Transverse colon (tissue), 4 donors: ENCODE measurements at places on chromosomes 2 and 18. TPM values are rescaled to one million over a fixed set of nuclear protein-coding genes. Genes with fewer than 3 reads are reported as not detected.

The GPC1 gene
- total RNA-seq = 31.8 TPM

- no peak for DNase-seq
These were observed 215.5 kb upstream of the CYRIA start for GRCh38 chr2:16881122-16881521.

DNA sequence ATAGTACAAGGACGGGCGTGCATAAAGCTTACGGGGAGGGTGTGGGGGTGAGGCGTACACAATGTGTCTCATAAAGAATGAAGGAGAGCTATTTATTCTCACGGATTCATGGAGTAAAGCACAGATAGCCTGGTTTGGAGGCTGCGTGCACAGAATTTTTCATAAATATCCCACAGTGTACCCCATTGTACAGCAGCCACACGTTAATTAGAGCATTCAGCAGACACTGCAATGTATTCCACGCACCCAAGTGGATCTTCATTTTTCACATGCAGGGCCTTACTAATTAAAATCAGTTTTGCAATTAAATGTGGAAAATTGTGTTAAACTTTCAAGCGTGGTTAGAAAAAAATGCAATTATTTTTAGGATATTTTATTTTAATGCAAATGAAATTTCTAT is 227.7 kb upstream of the PXDN start:
- no peak for DNase-seq

DNA sequence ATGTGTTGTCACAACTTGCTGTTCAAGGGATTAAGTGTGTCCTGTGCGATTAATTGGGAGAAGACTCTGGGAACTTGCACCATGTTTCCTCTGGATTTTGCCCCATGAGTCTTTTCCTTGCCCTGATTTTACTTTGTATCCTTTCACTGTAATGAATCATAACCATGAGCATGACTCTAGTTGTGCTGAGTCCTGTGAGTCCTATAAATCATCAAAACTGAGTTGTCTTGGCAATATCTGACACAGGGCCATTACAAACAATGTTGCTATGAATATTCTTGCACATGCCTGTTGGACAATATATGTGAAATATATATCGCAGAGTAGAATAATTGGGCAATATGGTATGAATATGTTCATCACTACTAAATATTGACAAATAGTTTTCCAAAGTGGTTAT is 56.5 kb upstream of the COL5A2 start:
- no peak for DNase-seq

The LBX2 gene
- total RNA-seq = not detected

DNA sequence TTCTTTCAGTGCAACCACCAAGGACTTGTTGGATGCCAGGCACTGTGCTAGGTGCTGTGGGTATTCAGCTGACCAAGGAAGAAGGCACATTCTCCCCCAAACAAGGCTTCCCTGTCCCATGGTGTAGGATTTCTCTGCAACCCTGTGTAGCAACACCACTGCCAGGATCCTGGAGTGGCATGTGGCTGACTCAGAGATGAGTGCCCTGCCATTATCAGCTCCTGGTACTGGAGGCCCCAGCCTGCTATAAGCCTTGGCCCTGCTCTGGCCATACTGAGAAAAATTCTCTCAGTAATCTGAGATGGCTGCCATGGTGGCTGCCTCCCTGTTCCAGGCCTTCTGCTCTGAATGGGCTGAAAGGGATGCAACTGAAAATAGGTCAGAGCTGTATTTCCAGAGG is 4.3 kb downstream of the SMYD5 start:
- DNase-seq = no peak

- no peak for DNase-seq
These were observed 72.1 kb upstream of the CCBE1 start for GRCh38 chr18:59769129-59769865.

GRCh38 chr18:22684268-22684667 is 248.9 kb upstream of the RBBP8 start:
- DNase-seq = no peak

DNA sequence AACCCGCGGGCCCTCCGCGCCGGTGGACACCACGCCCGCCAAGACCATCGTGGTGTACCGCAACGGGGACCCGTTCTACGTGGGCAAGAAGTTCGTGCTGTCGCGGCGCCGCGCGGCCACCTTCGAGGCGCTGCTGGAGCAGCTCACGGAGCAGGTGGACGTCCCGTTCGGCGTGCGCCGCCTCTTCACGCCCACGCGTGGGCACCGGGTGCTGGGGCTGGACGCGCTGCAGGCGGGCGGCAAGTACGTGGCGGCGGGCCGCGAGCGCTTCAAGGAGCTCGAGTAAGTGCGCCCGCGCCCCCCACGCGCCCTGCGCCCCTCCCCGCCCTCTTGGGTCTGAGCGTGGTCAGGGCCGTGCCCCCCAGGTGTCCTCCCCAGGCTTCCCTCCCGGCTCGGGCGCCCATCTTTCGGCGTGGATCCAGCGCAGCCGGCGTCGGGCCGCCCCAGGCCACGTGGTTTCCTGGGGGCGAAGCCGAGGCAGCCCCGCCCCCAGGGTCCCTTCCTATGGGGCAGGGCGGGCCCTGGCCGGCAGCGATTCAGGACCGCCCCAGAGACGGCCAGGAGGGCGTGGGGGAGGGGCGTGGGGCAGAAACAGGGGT is 481 bp downstream of the DCDC2C start:
- no peak for DNase-seq

The IL37 gene
- not detected for total RNA-seq

GRCh38 chr2:85257359-85257969 is 70.3 kb downstream of the TGOLN2 start:
- DNase-seq = no peak
